ENCODE measurements at places on chromosomes 3 and 15.

DNA sequence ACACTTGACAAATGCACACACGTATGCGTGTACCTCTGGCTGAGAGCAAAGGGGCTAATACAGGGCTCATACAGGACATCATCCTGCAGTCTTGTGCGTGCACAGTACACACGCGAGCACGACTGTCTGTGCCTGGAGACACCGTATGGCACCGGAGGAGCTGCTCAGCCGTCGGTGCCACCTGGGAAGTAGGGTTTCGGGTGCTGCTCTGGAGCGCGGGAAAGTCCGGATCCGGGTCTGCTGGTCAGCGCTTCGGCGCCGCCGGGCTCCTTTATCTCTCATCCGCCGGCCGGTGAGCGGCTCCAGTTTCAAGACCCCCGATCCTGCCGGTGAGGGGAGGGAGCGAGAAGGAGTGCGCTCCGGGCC lies 9.3 kb downstream of the FOXL2 start:
- no peak for DNase-seq

DNA sequence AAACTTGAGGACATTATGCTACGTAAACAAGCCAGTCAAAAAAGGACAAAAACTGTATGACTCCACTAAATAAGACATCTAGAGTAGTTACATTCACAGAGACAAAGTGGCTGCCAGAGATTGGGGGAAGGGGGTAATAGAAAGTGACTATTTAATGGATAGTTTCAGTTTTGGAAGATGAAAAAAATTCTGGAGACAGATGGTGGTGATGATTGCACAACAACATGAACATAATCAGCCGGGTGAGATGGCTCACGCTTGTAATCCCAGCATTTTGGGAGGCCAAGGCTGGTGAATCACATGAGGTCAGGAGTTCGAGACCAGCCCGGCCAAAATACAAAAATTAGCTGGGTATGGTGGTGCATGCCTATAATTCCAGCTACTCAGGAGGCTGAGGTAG lies 40.6 kb downstream of the DPP8 start:
- DNase-seq, result no peak

DNA sequence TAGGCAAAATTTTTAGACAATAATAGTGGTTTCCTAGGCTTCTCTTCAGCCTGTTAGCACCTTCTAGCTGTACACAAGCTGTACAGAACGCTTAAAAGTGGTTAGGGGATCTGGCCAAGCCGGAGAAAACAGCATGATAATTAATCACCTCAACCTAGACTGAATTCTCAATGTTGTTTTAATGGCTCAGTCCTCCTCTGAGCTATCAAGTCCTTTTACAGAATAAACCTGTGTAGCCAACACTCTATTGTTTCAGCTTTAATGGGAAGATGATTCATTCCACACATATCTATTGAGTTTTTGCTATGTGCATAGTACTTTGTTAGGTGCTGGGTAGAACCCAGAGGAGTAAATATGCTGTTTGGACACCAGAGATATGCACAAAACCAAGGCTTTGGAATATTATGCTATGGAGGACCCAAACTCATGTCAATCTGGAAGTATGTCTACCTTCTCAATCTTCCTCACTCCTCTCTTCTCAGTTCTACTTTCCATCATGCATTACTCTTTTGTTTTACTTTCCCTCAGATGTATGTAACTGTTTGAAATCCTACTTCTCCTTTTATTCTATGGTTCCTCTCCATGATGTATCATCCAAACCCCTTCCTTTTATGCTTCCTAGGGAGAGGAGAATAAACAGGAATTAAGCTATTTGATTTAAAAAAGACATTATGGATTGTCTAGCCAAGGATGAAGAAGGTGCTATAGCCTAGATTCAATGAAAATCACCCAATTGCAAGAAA lies 27.6 kb upstream of the UBE2E2 start:
- DNase-seq, result no peak

DNA sequence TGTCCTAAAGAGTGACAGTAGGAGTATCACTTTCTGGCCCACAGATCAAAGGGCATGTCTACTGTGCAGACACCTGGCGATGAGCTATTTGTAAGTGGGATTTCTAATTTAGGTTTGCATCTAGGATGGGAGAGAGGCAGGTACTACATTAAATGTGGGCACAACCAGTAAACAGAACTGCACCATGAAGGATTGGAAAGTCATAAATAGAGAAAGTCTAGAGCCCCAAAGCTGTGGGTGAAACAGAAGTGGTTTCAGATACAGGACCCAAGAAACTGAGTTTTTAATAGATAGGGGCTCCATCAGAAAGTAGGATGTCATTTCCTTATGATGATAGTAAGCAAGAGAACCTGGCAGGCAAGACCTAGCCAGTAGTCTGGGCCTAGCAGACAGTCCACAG lies 35.2 kb upstream of the SPPL2A start:
- DNase-seq, result no peak

GRCh38 chr15:73754461-73754860 lies 1.3 kb upstream of the INSYN1 start:
- no peak for DNase-seq

DNA sequence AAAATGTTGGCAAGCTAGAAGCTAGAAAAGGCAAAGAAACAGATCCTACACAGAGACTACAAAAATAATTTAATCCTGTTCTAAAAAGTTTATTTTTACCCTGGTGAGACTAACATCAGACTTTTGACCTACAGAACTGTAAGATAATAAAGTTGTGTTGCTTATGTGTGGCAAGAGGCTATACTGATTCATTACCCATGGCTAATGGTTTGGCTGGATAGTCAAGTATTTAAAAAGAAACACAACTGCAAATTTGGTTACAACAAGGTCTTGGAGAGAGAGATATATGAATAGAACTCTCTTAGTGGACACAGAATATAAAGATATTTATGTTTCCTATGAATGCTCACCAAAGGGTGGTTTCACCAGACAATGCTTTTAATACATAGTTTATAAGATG lies 364.2 kb upstream of the PLSCR5 start:
- DNase-seq, result no peak

DNA sequence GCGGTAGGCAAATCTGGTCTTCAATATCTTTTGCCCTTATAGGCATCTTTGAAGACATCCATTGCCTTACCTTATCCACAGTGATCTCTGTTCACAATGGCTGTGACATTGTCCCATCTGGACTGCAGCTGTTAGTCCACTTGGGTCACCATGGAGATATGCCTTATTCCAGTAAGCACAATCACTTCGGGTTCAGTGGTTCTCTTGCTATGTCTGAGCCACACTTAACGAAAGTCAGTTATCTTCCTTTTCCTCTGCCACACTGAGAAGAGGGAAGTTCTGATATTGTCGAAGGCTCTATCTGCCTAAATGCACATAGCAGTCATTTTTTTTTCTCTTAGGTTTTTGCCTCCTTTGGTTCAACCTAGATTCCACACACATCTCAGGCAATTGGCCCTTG lies 119.0 kb upstream of the SATB1 start:
- DNase-seq, result no peak

All from HuH-7.5 (cell line).